Activated CD4-positive, alpha-beta T cell treated with anti-CD3 and anti-CD28 coated beads, Interleukin-2, amount 50 U/mL, for 24 hours (primary cell): ENCODE measurements at places on chromosomes 5 and 9.

DNA sequence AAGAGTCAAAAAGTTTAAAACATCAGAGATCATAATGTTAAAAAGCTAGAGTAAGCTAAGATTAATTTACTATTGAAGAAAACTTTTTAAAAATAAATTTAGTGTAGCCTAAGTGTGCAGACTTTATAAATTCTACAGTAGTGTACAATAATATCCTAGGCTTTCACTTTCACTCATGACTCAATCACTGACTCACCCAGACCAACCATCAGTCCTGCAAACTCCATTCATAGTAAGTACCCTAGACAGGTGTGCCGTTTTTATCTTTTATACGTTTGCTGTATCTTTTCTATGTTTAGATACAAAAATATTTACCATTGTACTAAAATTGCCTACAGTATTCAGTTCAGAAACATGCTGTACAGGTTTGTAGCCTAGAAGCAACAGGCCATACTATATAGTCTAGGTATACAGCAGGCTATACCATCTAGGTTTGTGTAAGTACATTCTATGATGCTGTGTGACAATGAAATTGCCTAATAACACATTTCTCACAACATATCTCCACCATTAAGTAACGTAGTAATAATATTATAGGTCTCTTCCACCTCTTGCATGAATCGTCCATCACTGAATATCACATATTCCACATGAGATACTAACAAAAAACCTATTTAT is 59.2 kb downstream of the MEGF9 start:
- no peak for DNase-seq

DNA sequence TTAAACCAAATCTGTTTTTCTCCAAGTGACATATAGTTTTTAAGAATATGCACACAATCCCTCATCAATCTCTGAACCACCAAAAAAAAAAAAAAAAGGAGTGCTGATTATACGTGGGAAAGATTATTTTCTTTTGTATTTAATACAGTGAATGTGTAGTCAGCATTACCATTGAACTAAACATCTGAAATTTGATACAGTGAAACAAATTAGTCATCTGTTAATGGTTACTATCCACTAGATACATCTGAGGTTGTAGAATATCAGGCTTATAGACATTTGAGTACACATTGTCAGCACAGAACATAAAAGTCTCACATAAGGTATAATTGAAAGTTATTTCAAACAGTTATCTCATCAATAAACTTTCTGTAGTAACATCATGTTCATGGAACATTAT is 87.0 kb downstream of the SLF1 start:
- DNase-seq: no peak

- DNase-seq: no peak
These were observed 201.2 kb downstream of the TSSK1B start for GRCh38 chr5:113233606-113234005.

DNA sequence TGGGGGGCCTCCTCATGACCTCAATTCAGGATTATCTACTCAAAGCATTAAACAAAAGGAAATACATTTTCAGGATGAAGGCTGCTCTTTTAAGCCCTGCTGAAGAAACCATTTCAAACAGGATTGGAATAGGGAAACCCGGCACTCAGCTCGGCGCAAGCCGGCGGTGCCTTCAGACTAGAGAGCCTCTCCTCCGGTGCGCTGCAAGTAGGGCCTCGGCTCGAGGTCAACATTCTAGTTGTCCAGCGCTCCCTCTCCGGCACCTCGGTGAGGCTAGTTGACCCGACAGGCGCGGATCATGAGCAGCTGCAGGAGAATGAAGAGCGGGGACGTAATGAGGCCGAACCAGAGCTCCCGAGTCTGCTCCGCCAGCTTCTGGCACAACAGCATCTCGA is 720 bp downstream of the TMEM203 start:
- DNase-seq: no peak

DNA sequence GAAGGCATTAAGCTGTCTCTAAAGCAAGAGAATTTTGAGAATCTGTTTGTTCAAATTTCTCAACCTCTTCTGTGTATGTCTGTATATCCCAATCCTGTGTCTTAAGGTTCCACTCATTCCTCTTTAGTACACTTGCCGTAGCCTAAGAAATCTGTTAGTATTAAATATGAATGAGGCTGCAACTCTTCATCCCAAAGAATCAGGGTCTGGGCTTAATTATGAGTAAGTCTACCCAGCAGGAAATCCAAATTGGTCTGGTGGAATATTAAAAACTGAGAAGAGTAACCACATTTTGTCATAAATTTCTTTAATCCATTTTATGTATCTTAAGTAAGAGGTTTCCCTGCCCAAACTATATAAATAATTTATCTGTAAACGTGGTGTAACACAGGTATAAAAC is 1171.2 kb downstream of the CDH12 start:
- no peak for DNase-seq

DNA sequence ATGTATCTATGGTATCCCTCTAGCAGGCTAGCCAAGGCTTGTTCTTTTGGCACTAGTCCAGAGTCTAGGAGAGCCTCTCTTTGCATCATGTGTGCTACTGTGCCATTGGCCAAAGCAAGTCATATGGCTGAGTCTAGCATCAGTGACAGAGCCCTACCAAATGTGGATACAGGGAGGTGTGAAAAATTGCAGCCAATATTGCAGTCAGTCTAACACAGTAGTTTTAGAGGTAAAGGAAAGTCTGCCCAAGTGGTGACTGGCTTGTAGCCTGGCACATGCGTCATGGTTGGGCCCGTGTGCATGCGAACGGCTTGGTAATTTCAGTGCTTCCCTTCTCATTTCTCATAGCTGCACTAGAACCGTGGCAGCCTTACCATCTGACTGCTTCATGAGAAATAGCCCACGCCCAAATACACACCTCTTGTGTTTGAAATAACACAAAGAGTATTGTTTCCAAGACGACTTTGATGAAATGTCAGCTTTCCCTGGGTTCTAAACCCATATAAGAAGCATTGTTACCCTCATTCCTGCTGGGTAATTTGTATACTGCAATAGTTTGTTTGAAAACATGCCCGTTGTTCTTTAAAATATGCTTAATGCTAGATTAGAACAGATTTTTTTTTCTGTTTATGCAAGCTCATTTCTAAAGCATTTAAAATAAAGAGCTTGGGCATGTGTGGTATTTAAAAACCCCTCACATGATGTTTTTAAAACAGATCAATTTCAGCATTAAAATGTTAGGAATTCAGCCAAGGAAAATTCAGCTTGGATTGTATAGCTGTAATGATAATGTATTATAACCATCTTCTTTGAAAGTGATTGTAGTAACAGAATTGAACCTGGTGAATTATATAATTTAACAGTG is 113.2 kb downstream of the TLE4 start:
- DNase-seq: no peak

DNA sequence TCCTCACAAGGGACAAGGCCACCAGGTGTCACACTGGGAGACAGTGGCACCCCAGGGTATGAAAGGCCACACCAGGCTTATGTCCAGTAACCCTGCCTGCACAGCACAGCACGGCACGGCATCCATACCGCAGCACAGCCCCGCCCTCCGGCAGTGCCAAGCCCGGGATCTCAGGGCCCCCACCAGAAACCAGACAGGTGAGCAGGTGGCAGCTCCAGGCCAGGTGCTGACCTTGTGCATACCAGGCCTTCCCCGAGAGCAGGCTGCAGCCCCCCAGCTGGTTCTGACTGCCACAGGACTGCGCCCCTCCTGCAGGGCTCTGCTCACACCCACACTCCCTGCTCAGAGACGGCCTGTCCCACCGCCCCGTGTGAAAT is 56.5 kb downstream of the ADAMTS2 start:
- no peak for DNase-seq

- no peak for DNase-seq
These were observed 137.2 kb downstream of the SLC24A2 start for GRCh38 chr9:19651681-19652080.

DNA sequence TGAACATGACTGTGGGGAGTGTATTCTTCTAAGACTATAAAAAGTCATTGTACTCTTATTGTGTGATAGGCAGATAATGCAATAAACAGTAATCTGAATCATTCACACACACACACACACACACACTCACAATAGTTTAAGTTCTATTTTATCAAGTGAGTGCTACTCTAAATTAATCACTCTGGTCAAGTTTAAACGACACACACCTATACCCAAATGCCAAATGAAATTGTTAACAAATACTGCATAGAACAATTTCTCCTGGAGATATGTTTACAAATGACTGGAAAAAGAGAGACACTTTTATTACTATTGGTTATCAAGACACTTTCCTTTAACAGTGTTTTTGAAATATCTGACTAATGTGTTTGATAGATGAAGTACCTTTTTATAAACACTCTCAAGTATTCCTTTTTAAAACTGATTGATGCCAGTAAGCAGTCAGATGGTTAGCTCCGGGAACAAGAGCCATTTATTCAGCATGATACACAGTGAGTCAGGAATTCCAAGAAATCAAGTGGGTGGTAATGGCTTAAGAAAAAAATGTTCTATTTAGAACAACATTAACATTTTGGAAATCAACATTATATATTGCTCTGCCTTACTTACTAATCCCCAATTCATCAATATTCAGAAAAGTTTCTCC is 521.6 kb upstream of the ST8SIA4 start:
- no peak for DNase-seq

DNA sequence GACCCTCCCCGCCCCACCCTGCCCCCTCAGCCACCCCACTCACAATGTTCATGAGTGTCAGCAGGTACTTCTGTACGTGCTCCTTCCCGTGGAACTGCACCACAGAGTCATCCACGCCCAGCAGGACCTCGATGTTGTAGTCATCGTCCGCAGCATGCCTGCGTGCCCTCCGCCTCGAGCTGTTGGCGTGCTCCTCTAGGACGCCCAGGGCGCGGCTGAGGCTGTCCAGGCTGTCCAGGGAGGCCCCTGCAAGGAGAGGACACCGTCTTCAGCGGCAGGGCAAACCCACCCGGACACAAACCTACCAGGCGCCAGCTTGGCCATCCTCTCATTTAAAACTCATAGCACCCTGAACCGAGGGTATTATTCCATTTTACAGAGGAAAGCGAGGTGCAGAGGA is 137.8 kb downstream of the ADAMTS2 start:
- DNase-seq: no peak
